ENCODE measurements at places on chromosomes 5 and 9. TPM values are rescaled to one million over a fixed set of nuclear protein-coding genes. Genes with fewer than 3 reads are reported as not detected.

The MTAP gene
- 2.7 TPM for total RNA-seq

The F2RL1 gene
- 272 TPM for total RNA-seq

The TMOD1 gene
- total RNA-seq = 2.9 TPM

The GTF3C4 gene
- 18.8 TPM for total RNA-seq

The KLHL3 gene
- total RNA-seq = 0.28 TPM

The ZNF189 gene
- 9.9 TPM for total RNA-seq

The TXN gene
- 1,656 TPM for total RNA-seq

The TPM2 gene
- total RNA-seq = 628 TPM

The SLC23A1 gene
- 0.91 TPM for total RNA-seq
